ENCODE measurements at places on chromosomes 3 and 15.

- DNase-seq: no peak
Observed at GRCh38 chr3:4936982-4937614, 42.1 kb upstream of the BHLHE40 start.

DNA sequence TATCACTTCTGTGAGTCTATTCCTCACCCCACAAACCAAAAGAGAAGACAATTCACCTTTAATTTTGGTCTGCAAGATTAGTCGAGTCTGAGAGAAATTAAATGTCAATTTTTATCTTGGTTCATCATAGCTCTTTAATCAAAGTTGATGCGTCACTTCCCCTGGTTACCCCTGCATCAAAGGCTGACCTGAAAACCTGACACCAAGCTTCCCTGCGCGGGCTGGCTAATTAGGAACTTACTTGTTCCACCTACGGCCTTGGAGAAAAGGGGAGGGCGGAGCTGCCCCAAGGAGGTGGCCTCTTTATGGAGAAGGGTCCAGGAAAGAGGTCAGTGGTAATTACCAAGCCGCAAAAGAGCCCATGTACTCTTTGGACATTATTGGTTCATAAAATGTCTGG lies 218.4 kb downstream of the ARRDC4 start:
- no peak for DNase-seq

- no peak for DNase-seq
Observed at GRCh38 chr3:31533169-31534064, 692 bp downstream of the STT3B start.

- no peak for DNase-seq
Observed at GRCh38 chr15:34794590-34795206, 651 bp downstream of the ACTC1 start.

DNA sequence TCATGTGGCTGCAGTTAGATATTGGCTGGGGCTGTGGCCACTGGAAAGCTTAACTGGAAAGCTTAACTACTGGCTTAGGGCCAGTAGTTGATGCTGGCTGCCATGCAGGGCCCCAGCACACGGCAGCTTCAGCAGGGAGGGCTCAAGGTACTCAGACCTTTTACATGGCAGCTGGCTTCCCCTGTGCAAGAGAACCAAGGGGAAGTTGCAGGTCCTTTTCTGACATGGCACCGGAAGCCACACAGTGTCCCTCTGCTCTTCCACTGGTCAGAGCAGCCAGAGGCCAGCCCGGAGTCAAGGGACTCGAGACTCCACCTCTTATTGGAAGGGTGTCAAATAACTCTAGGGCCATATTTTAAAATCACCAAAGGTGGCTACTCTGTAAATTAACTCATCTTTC lies 24.5 kb downstream of the CCR9 start:
- DNase-seq: no peak

DNA sequence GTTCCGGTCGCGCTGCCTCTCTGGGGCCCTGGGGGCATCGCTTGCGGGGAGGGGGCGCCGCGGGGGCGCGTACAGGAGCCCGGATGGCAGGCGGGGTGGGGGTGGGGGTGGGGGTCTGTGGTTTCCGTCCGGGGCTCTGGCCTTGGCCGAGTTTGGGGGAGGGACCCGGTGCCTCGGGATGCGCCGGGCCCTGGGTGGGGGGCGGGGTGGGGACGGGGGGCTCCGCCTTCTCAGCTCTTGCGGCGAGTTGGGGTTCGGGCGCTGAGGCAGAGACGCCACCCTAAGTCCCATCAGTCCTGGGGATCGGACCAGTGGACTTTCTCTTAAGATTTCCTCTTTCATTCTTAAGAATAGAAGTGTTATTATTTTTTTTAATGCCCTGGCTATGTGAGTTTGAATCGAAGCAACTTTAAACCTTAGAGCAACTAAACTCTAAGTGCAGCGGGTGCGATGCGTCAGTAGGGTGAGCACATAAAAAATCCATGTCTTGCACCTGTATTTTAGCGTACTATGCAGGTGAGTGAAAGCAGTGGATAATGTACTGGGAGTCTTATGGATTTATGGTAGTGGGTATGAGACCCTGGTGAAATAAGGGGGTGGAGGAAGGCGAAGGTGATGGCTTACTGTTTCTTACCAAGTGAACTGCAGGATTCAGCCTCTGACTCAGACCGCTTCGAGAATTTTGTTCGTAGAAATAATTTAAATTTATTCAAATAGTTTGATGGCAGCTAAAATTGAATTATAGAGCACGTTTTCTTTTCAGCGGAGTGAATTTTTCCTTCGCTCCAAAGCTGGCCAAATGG lies 762 bp downstream of the CTNNB1 start:
- no peak for DNase-seq

GRCh38 chr3:190048932-190049441 lies 71.7 kb downstream of the P3H2 start:
- DNase-seq: no peak

DNA sequence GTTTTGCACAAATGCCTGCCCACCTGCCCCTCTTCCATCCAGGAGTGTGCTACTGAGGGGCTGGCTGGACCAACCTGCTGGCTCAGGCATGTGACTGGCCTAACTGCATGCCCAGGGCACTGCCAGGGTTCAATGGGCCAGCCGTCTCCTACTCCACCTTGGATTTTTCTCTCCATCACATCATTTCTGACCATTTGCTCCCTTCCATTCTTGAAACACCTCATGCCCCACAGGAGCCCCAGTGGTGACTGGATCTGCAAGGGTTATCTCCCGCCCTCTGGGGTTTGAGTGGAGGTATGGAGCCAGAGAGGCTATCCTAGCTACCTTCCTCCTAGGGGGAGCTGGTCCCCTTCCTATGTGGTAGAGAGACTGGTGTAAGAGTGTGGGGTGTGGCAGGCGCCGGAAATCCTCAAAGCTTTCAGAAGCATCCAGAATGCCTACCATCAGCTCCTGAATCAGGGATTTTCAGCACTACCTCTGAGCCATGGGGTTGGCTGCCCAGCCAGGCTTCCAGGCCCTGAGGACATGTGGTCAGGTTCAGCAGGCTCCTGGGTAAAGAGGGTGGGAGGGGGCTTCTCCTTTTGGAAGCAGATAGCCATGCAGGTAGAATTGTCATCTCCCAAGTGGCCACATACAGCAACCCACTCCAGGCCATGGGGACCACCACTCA lies 2.9 kb upstream of the MANF start:
- DNase-seq: no peak

- no peak for DNase-seq
Observed at GRCh38 chr15:81170511-81170910, 26.2 kb upstream of the IL16 start.

GRCh38 chr15:101070502-101071273 lies 151.5 kb downstream of the LRRK1 start:
- no peak for DNase-seq

- DNase-seq: no peak
Observed at GRCh38 chr15:82950746-82951370, 1.7 kb downstream of the HOMER2 start.

Data from NCI-H2107 (cell line).